ENCODE measurements at places on chromosomes 6 and 20. TPM values are rescaled to one million over a fixed set of nuclear protein-coding genes. Genes with fewer than 3 reads are reported as not detected.
A peak's percentile ranks its signal among the peaks of the same experiment; 100 is the strongest.

DNA sequence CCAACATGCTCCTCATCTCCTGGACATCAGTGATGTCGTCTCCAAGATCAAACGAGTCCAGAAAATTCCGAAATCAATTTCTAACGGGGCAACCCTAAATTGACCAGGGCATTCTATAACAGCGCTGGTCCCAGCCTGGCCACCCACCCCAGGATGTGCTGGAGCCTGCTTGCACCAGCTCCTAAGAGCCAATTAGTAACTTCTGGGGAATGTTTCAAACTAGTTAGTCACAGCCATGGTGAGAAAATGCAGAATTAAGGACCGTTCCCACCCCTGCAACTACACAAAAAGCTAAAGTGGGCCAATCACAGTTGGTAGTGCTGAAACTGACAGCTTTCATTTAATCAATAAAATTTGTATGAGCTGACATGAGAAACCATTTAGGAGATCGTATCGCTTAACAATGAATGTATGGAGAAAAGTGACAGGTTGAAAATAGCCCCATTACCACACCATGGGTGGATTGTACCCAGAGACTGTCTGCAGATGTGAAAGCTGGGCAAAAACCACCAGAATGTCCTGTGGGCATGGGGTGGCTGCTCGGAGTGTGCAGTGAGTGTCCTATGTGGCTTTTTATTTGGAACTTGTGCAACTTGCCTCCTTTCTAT lies 165.7 kb upstream of the AFDN start:
- no peak for DNase-seq

The LY6G6C gene
- total RNA-seq = not detected

GRCh38 chr6:149450679-149451375 lies 34.0 kb downstream of the ZC3H12D start:
- DNase-seq = peak; percentile 80

- DNase-seq = no peak
These were observed 4.2 kb downstream of the ADTRP start for GRCh38 chr6:11774426-11774825.

GRCh38 chr20:5001174-5002076 lies at the start of gene SLC23A2:
SLC23A2 (minus strand) TSS chr20:5001510; CDS start chr20:4932562, 68,948 bp downstream.
- DNase-seq = peak; percentile 65

The JPH2 gene
- total RNA-seq = 2.3 TPM

The ERVFRD-1 gene
- total RNA-seq = not detected

DNA sequence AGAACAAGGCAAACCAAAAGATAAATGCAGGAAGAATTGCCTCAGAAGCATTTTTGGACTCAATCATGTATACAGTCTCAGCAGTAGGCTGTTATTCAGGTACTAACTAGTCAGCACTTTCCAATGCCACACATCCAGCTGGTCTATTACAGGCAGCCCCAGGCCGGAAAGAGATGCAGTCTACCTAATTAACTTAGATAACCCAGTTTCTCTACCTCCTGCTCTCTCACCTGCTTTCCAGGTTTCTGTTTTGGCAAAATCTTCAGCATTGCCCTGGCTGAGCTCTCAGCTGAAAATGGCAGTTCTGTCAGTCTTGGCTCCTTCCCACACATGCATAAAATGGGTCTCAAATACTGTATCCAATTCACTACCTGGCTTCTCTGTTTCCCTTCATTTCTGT lies 101.3 kb upstream of the UFL1 start:
- DNase-seq = no peak

Measured in thyroid gland (tissue), 4 donors.